ENCODE measurements at places on chromosomes 4 and X. TPM values are rescaled to one million over a fixed set of nuclear protein-coding genes. Genes with fewer than 3 reads are reported as not detected.

Gene DNASE1L1
- total RNA-seq: 17.3 TPM

Gene DOK7
- 3.5 TPM for total RNA-seq

Gene BGN
- 106 TPM for total RNA-seq

Gene AFP
- total RNA-seq: not detected

Gene TSPAN7
- 58.6 TPM for total RNA-seq

Gene NPY1R
- total RNA-seq: 12.4 TPM

Gene MAGEA2B
- not detected for total RNA-seq

Gene KLB
- 0.11 TPM for total RNA-seq

Gene RHOH
- 1.8 TPM for total RNA-seq

Gene APBB2
- total RNA-seq: 112 TPM

Gene RNF128
- total RNA-seq: 0.38 TPM

Gene STK32B
- 11.7 TPM for total RNA-seq

Gene BRS3
- not detected for total RNA-seq

Gene TBX22
- total RNA-seq: 1.3 TPM

Gene RAP1GDS1
- 65.1 TPM for total RNA-seq

Gene F8
- total RNA-seq: 5.9 TPM

Gene PPBP
- total RNA-seq: 17.5 TPM

Gene RAI2
- 3.8 TPM for total RNA-seq
